ENCODE measurements at places on chromosomes 13 and 19. TPM values are rescaled to one million over a fixed set of nuclear protein-coding genes. Genes with fewer than 3 reads are reported as not detected.

DNA sequence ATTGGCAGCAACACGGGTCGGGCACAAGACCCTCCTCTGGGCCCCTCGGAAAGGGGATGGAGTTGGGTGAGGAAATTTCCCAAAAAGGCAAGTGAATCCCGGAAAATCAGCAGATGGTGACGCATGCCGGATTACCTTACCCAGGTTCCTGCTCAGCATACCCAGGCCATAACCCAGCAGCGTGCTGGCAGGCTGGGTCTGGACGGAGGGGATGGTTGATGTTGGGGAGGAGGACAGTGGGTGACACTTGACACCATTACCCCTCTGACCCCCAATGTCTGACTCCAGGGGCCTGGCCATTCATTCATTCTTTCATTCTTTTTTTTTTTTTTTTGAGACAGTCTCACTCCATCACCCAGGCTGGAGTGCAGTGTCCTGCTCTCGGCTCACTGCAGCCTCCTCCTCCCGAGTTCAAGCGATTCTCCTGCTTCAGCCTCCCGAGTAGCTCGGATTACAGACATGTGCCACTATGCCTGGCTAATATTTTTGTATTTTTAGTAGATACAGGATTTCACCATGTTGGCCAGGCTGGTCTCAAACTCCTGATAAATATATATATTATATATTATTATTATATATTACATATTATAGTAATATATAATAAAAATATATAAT, 799 bp downstream of the PVR start:
- peak; percentile 64 for DNase-seq

DNA sequence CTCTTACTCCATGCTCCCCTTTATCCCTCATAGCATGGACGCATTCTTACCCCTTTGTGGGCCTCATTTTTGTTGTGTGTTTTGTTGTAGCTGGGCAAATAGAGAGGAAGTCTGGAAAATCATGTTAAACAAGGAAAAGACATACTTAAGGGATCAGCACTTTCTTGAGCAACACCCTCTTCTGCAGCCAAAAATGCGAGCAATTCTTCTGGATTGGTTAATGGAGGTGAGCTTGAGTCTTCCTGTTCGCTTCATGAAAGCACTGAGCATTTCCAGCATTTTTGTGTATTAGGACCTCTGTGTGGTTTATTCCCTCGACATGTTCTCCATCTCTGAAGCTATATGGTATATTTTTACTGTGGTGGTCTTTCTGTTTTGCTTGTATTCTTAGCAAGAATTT, 5.5 kb downstream of the CCNE1 start:
- DNase-seq = no peak

- DNase-seq = no peak
Measured at GRCh38 chr13:35909837-35910540, 221.2 kb downstream of the DCLK1 start.

DNA sequence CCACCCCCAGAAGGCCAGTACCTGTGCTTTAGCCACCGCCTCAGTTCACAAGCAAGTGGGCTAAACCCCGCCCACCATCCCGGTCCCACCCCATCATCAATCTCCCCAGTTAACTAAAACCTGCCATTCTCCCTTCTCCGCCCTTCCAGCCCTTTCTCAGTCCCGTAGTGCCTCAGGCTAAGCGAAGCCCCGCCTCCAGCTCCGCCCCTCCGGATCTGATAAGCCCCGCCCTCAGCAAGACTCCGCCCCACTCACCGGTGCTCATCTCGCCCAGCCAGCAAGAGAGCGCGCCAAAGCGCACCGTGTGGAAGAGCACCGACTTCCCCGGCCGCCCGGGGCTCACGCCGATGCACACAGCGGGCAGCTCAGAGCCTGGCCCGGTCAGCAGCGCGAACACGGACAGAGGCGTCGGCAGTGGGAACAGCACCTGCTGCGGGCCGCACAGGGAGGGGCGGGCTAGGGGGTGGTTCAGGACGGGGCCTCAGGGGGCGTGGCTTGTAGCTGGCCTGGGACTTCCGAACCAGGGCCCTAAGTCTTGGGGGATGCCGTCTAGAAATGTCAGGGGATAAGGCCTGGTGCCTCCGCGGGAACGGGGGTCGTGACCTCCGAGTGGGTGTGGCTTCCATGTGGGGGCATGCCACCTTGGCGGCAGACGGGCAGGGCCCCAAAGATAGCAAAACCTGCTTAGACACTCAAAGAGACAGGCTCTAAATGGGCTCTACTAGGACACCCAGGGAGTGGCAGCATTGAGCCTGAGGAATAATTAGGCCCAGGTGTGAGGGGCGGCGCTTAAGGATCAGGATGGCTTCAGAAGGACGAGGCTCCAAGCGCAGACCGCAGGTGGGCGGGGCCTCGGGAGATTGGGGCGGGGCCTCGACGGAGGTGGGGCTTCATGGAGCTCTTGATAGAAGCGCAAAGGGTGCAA, 21.4 kb downstream of the MAP4K1 start:
- DNase-seq = peak; percentile 20

GRCh38 chr19:3112375-3113099, 18.4 kb downstream of the GNA11 start:
- DNase-seq = no peak

- DNase-seq = peak; percentile 33
Measured at GRCh38 chr19:39126312-39127187, 964 bp downstream of the PAK4 start.

GRCh38 chr13:21071015-21071414, 9.6 kb upstream of the LATS2 start:
- DNase-seq = no peak

GRCh38 chr13:84315527-84315926, 433.3 kb upstream of the SLITRK1 start:
- no peak for DNase-seq

- DNase-seq = no peak
Measured at GRCh38 chr19:38172001-38172400, 52.0 kb downstream of the DPF1 start.

DNA sequence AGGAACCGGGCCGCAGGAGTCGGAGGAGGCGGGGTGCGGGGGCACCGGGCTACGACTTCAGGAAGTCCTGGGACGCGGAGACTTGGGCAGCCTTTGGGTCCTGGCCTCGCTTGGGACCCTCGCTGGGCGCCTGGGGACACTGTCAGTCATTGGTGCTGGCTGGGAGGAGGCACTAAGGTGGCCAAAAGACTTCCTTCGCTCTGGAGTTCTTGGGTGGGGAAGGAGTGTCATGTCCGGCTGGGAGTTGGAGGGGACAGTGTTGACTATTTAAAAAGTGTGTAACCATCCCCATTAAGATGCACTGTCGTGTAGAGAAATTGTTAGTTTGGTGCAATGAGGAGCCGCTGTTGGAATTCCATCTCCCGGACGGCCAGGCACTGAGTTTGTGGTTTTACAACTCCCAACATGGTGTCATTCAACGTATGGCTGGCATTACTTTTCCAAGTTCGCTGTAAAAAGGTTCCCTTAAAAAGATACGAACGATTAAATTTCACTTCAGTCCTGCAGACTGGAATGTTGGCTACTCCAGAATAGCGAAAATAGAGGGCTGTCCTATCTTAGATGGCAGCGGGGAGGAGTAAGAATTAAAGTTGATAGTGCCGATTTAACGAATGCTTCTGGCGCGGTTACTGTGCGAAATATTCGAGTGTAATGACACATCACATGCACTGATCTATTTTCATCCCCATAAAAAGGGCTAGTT, 776 bp downstream of the DNAJC3 start:
- DNase-seq = peak; percentile 32

DNA sequence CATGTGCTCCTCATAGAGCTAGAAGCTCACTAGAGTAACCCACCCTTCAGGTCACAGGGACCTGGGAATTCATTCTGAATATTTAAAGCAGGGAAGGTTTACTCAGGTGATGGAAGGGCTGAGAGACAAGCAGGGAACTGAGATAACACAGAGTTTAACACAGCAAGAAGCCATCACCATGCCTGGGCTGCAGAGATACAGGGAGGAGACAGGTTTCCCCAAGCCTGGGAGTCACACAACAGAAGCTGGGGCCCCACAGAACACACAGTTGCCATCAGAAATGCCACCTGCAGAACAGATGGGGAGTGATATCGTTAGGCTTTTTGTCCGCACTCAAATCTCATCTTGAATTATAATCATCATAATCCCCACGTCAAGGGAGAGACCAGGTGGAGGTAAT, 7.9 kb upstream of the CYSLTR2 start:
- DNase-seq = no peak

DNA sequence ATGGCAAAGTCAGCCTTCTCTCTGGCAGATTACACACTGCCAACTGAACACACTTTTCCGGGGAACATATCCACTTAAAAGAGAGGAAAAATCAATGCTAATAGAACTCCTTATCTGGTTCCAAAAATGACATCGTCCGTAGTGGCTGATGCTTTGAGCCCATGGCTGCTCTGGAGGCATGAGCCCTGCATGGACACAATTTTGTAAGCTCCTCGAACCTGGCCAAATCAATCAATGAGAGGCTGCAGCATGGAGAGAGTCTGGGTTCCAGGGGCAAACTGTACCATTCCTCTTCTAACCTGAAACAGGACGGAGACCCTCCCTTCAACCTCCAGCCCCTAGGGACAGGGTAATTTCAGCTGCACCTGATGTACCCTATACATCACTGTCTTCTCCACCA, 21.0 kb upstream of the TSHZ3 start:
- no peak for DNase-seq

DNA sequence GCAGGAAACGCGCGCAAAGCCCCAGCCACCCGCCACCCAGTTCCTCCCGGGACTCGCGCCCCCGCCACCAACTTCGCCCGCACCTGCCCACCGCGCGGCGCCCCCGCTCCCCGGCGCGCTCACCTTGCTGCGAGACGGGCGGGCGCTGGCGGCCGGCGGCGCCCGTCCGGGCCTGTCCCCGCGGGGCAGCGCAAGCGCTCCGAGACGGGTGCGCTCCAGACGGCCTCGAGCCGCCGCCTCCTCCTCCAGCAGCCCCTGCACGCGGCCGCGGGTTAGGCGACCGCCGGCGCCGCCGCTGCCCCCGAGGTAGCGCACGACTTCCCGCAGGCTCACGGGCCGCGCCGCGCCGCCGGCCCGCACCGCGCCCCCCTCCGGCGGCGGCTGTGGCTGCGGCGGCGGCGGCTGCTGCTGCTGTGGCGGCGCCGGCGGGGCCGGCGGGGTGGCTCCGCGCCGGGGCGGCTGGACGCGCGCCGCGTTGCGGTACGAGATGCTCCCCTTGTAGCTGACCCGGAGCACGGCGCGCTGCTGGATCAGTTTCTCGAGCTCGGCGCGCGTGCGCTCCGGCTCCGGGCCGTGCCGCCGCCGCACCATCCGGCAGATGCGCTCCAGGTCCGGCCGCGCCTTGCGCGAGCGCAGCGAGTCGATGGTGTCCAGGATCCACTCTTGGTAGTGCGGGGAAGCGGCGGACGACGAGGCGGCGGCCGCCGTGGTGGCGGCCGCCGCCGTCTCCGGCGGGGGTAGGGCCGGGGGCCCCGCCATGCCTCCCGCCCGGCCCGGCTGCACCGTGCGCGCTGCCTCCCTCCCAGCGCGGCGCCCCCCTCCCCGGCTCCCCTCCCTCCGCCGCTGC, 666 bp downstream of the SAMD1 start:
- peak; percentile 77 for DNase-seq

DNA sequence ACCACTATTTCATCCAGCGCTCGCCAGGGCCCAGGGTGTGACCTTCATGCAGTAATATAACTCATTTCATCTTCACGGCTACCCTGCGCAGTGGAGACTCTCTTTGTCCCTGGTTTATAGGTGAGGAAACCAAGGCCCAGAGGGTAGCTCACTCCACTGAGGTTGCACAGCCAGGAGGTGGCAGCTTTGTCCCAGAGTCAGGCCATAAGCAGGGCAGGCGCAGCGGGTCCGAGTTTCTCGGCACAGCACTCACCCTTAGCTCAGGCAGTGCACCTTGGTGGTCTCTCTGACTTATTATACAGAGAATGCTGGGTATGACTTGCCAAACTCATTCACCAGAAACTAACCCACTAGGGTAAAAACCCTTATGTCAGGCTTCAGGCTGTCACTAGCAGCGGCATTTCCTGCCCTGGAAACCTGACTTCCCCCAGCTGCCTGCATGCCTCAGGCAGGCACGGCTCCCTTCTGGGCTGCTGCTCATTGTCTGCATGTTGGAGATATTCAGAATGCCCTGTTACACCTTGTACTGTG, 24.5 kb downstream of the PPP5C start:
- peak; percentile 68 for DNase-seq

- DNase-seq = peak; percentile 38
Measured at GRCh38 chr19:27966390-27966816, 1246.5 kb downstream of the UQCRFS1 start.

GRCh38 chr19:55153652-55154264, 3.8 kb downstream of the TNNI3 start:
- no peak for DNase-seq

DNA sequence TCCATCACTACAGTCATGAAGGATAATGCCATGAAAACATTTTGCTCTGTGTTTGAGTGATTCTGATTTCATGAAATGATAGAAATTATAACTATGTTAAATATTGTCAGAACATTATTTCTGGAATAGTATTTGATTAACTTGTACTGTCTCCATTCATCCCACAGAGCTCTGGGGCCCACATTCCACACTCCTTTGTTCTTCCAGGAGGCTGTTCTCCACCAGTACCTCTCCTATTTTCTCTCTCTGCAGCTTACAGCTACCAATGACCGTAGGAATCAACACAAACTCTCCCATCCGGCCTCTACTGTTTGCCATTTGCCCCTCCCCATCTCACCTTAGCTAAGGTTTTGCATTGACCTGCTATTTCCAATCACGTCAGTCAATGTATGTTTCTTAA, 240.9 kb downstream of the LMO7 start:
- DNase-seq = no peak

IGSF23 gene
- total RNA-seq = not detected

BCKDHA gene
- total RNA-seq = 36.9 TPM

ATG4D gene
- total RNA-seq = 9.5 TPM

RNF6 gene
- total RNA-seq = 80.6 TPM

RASGRP4 gene
- total RNA-seq = not detected
